HT1080 (cell line): ENCODE measurements at places on chromosomes 7 and 10. TPM values are rescaled to one million over a fixed set of nuclear protein-coding genes. Genes with fewer than 3 reads are reported as not detected.

Gene RPEL1
- total RNA-seq, result not detected in 2 replicates

Gene NUTM2B
- total RNA-seq, result 0.03 TPM in 1 of 2 replicates, not detected in the other

Gene ZNF804B
- not detected in 2 replicates for total RNA-seq

Gene PILRA
- 0.61 and 1.2 TPM in 2 replicates for total RNA-seq

Gene C10orf62
- total RNA-seq, result not detected in 2 replicates

DNA sequence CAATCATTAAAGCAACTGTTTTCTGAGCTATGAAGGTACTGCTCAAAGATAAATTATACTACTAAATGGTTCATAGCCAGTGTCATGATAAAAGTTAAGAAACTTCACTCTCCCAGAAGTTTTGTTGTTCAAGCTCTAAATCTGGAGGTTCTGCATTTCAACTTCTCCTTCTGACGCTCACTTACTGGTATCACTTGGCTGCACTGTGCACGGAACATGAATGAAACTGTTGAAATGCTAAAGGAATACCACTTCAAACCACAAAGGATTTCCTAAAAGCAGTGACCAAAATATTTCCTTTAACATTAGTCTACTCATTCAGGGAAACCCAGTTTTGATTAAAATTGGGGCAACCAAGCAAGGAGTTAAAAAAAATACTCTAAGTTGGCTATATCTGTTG is 93.6 kb downstream of the UBE2H start:
- DNase-seq, result no peak

GRCh38 chr7:83457022-83457892 is 191.7 kb downstream of the SEMA3E start:
- DNase-seq, result no peak

GRCh38 chr10:84201244-84201606 is 6.9 kb downstream of the CDHR1 start:
- DNase-seq, result no peak

- DNase-seq, result no peak
These were observed 1.1 kb downstream of the FIS1 start for GRCh38 chr7:101243646-101244374.

GRCh38 chr10:125756196-125756595 is 19.4 kb downstream of the MMP21 start:
- no peak for DNase-seq

GRCh38 chr7:28008171-28008570 is 172.4 kb downstream of the JAZF1 start:
- no peak for DNase-seq

GRCh38 chr7:130091999-130092398 is 21.7 kb downstream of the KLHDC10 start:
- DNase-seq, result no peak

GRCh38 chr7:64992971-64993370 is 2.1 kb upstream of the ZNF117 start:
- DNase-seq, result no peak

GRCh38 chr7:28132959-28133870 is 47.4 kb downstream of the JAZF1 start:
- DNase-seq, result peak; percentile 51

- no peak for DNase-seq
These were observed 306.7 kb downstream of the GPR158 start for GRCh38 chr10:25481467-25481866.

DNA sequence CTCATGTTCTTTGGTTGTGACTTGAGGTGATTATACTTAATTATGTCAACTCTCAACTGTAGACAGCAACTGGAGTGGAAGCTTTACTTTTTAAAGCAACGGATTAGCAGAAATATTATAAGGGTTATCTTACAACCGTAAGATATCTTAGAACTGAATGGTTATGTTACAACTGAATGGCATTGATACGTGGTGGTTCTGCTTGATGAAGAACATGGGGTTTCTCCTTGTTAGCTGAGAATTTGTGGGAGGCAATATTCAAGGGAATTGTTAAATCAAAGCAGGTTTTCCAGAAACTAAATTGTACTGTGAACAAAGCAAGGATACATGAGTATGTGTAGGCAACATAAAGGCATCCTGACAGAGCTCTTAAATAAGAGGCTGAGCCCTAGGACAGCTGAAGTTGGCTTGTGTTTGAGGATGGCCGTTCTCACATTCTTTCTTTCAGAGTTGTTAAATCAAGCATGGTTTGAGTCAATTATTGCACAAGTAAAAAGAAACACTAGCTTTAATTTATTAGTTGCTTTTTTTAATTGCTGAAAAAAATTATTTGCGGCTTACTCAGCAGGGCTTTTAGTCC is 350.0 kb downstream of the PLXDC2 start:
- no peak for DNase-seq

DNA sequence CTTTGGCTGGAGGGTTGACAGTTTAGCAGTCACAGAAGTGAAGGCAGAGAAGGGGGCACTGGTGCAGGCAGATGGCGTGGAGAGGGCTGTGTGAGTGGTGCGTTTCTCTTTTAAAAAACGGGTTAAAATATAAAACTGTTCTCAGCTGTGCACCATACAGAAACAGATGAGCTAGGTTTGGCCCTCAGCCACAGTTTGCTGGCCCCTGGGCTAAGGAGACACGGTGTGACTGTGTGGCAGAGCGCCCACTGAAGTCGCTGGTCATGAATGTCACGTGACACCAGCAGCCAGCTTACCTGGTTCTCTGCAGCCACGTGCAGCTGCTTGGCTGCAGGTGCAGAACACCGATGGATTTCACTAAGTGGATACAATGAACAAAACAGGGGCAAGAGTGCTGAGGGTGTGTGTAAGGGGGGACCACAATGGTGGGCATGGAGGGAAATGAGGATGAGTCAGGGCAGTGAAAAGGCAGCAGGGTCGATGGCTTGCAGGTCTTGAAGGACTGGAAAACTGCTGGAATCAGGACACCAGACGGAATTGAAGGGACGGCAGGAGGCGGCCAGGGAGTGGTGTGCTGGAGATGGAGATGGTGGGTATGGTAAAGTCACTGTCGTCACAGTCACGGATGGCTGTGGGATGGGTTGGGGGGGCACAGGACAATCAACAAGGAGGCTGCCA is 7.4 kb downstream of the ZNF746 start:
- no peak for DNase-seq

GRCh38 chr10:581776-582330 is 107.6 kb downstream of the DIP2C start:
- DNase-seq, result no peak

- no peak for DNase-seq
These were observed 26.8 kb upstream of the RASGEF1A start for GRCh38 chr10:43293677-43294057.

DNA sequence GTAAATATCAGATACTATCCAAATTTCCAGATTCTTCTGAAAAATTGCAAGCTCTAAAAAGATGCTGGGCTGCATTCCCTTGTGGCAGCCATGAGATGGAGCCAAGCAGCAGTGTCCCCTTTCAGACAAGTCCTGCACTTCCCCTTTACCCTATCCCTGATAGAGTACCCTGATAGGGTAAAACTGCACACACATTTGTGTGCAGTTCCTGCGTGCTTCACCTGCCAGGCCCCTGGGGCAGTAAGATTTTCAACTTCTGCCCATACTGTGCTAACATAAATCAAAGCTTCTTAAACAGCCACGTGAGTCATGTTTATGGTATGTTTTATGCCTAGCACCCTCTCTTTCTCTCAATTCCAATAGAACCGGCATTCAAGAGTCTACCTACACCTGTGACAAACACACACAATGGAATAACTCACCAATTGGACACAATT is 52.2 kb downstream of the IFIT5 start:
- DNase-seq, result peak; percentile 61
